Purkinje cell (primary cell): ENCODE measurements at places on chromosomes 11 and 22. TPM values are rescaled to one million over a fixed set of nuclear protein-coding genes. Genes with fewer than 3 reads are reported as not detected.

PPP2R5B gene
- polyA plus RNA-seq, result 1.5 and 3.1 TPM in 2 replicates

TRPM5 gene
- not detected in 2 replicates for polyA plus RNA-seq

SCN3B gene
- 14.8 and 42.9 TPM in 2 replicates for polyA plus RNA-seq

MIAT gene
- polyA plus RNA-seq, result 20.1 and 21.0 TPM in 2 replicates

RAG2 gene
- polyA plus RNA-seq, result 0.98 TPM in 1 of 2 replicates, not detected in the other

MPZL3 gene
- polyA plus RNA-seq, result 1.1 and 5.1 TPM in 2 replicates
